ENCODE measurements at places on chromosomes 6 and 20.

GRCh38 chr6:90186637-90187371 lies 109.8 kb downstream of the BACH2 start:
- DNase-seq = no peak

- DNase-seq = no peak
Observed at GRCh38 chr6:152277826-152278329, 359.3 kb downstream of the SYNE1 start.

- DNase-seq = no peak
Observed at GRCh38 chr6:8085053-8085511, 17.3 kb downstream of the EEF1E1 start.

GRCh38 chr6:85390775-85391174 lies 59.1 kb upstream of the NT5E start:
- DNase-seq = no peak

DNA sequence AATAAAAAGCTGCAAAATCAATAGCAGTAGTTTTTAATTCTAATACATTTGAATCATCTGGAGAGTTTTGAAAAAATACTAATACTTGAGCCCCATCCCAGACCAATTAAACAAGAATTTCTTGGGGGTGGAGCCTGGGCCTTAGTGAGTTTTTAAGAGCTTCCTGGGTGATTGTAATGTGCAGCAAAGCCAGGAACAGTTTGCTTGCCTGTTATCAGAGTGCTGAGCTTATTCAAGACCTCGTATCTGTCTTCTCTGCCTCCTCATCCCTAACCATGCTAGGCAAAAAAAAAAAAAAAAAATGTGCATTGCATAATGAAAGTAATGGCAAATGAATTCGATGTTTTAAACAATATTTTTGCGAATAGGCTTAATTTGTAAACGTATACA lies 36.4 kb upstream of the MYB start:
- DNase-seq = no peak

DNA sequence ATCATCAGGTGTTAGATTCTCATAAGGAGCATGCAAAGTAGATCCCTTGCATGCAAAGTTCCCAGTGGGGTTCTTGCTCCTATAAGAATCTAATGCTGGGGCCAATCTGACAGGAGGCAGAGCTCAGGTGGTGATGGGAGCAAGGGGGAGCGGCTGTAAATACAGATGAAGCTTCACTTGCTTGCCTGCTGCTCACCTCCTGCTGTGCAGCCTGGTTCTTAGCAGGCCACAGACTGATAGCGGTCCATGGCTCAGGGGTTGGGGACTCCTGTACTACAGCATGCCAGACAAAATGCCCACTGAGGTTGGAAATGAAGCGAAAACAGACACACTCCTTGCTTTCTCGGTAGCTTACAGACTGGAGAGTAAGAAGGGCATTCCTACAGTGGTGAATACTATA lies 386.8 kb downstream of the PLCB1 start:
- DNase-seq = no peak

DNA sequence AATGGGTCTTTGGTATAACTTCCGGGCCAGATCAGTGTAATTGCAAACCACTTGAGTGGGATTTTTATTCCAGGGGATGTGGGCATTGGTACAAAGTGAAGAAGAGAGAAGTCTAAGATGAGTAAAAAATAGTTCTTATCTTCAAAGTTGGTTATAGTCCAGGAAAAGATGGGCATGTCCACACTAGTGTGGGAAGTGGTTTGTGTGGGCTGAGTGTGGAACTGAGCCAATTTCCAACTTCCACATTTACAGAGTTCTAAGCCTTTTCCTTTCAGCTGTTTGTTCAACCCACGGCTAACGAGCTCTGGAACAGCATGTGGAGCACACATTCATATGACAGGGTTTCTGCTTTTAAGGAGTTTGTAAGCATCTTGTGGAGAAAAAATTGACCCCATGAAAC lies 72.3 kb upstream of the IFNGR1 start:
- DNase-seq = no peak

All from right lung (tissue), 10 donors.